Karpas-422 (cell line): ENCODE measurements at places on chromosomes 2 and 18.
A peak's percentile ranks its signal among the peaks of the same experiment; 100 is the strongest.

DNA sequence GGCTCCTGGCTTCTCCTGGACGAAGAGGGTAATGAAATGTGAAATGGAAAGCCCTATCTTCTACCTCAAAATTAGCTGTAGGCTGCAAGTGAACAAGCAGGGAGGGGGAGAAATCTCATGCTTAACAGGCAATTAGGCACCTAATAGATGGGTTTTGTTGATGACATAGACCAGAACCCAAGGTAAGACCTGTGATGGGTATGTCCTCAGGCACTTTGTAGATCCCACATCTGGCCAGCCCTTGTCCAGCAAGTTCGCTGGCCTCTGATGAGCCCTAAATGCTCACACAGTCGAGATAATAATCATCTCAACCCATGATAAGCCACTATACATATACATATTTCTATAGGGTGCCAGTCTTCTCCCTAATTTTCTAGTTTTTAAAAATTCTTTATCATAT lies 82.6 kb downstream of the MARCO start:
- DNase-seq, result no peak

GRCh38 chr2:231161252-231161839 lies 36.5 kb upstream of the HTR2B start:
- DNase-seq, result no peak

DNA sequence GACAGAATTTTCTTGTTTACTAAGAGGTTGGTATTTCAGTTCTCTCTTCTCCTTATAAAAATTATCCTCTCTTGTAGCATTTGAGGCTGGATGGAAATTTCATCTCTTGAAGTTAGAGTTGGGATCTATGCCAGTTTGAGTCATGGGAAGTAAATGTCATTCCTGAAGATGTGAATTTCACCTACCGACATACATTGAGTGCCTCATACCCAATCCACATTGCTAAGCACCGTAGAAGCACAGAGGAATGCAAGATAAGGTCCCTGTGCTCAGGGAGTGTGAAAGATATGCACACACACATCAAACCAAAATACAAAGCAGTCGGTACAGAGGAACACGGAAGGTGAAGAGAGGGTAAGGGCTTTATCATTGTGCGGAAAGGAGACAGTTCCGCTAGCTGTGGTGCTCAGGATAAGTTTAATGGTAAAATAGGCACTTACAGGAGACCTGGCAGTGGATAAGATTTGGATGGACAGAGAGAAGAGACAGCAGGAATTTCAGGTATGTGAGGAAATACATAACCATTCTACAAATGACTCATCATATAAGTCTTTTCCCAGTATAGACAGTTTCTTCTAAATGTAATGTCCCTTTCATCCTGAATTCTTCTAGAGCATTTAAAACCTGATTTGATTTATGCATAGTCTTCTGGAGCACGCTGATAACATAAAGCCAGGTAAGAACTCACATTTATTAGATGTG lies 205.3 kb upstream of the ST6GAL2 start:
- no peak for DNase-seq

DNA sequence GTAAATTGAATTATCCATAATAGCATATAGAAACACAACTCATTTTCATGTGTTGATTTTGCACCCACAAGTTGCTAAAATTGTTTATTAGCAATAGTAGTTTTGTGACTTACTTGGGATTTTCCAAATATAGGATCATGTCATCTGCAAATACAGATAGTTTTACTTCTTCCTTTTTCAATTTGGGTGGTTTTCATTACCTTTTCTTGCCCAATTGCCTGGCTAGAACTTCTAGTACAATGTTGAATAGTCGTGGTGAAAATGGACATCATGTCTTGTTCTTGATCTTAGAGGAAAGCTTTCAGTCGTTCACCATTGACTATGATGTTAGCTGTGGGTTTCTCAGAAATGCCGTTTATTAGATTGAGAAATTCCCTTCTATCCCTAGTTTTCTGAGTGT lies 60.2 kb upstream of the TCF7L1 start:
- DNase-seq, result no peak

DNA sequence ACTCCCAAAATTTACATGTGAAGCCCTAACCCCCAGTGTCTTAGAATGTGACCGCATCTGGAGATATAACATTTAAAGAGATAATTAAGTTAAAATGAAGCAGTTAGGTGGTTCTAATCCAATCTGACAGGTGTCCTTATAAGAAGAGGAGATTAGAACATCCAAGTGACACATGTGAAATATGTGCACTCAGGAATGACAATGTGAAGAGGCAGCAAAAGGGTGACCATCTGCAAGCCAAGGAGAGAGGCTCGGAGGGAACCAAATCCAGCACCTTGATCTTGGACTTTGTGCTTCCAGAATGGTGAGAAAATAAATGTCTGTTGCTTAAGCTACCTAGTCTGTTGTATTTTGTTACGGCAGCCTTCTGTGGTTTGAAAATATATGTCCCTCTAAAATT lies 165.4 kb downstream of the FIGN start:
- no peak for DNase-seq

- no peak for DNase-seq
Measured at GRCh38 chr2:203774760-203775159, 68.3 kb downstream of the CD28 start.

GRCh38 chr2:25029183-25029554 lies 12.7 kb upstream of the EFR3B start:
- peak; percentile 25 for DNase-seq

- DNase-seq, result no peak
Measured at GRCh38 chr2:128360711-128361110, 42.0 kb upstream of the HS6ST1 start.

DNA sequence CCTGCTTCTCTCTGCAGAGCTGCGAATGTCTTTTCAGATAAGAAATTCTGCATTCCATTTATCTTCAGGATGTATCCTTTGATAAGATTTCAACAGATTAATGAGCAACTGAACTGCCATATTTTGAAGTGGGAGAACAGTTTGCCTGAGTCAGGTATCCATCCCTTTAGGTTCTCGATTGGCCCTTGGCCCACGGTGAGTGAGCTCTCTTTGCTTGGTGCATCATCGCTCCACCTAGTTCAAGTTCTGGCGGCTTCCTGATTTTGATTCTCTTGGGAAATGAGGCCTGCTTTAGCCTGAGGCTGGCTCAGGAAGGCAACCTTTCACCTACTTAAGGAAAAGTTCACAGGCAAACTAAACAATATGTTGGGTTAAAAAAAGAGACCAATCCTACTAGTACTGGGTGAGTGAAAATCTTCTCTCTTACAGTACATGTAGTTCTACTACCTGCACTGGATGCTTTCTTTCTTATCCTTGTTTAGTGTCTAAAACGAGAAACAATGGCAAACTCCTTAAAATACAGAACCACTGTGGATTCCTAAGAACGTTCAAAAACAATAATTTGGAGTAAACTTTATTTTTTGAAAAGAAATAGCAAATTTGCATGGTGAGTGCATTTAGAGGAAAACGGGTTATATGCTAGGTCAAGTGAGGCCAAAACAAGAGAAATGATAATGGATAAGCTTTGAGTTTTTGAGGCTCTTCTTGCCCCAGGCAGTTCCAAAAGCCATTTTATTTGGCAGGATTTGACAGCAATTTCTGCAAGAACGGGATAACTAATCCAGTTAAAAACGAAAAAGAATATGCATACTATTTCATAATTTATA lies 837 bp upstream of the ACSL3 start:
- peak; percentile 41 for DNase-seq

DNA sequence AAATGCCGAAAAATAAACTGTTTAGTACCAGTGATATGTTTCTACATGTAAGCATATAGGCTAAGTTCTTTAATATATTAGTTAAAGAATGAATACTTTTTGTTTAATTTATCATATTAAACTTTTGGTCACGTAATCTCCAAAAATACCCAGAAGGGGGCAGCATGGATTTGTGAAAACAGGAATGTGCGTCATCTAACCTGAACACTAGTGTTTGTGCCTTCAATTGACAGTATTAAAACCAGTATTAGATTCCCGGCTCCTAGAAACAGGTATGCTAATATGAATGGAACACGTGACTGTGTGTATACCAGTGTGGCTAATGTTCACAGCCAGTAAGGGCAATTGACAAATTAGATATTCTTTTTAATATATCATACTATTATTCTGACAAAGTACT lies 51.8 kb downstream of the WDR7 start:
- peak; percentile 79 for DNase-seq

- no peak for DNase-seq
Measured at GRCh38 chr2:151275291-151275690, 13.6 kb upstream of the RBM43 start.

DNA sequence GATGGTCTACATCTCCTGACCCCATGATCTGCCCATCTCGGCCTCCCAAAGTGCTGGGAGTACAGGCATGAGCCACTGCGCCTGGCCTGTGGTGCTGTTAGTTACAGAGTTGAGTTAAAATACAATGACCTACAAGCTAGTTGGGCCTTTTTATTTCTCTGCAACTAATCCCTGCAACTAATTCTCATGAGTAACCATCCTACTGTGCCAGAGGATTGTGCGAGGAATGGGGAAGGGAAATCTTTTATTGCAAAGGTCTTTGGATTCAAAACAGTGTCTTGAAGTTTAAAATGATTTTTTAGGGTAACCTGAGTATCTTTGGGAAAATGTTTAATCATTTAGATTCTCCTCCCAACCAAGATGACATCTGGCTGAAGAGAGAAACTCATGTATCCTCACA lies 88.8 kb upstream of the RMDN2 start:
- no peak for DNase-seq

DNA sequence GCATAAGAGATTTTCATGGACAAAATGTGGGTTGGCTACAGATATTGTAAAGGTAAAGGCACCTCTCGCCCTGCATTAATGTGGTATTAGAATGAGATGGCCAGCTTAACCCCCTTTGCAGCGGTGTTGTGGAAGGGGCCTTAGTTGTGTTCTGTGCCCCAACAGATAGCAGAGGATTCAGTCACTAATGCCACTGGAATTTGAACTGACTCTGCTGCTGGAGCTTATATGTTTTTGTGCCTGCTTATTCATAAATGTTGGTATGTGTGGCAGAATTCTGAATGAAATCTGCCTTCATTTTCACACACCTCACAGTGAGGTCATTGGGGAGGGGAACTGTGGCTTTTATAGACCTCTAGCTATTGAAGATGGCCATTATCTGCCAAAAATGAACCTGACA lies 90.7 kb upstream of the ITGA6 start:
- no peak for DNase-seq

DNA sequence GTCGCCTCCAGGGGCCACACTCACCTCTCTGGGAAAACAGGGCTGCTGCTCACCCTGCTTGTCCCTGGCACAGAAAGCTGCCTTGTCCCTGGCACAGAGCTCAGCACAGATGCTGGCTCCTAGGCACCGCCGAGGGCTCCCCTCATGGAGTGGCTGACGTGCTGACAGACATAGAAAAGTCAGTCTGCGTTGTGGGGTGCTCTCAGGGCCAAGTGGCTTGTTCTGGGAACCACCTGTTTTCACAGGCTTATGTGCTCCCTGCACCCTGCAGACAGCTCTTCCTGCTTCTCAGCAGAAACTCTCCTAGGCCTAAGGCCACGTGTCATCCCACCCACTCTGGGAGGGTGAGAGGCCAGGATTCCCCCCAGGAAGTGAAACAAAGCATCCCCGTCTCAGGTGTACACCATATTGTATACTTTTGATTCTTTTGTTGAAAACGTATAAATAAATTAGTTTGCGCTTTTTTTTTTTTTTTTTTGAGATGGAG lies 84.7 kb upstream of the TMEM200C start:
- DNase-seq, result no peak

GRCh38 chr2:223247136-223247535 lies 195.1 kb downstream of the KCNE4 start:
- peak; percentile 67 for DNase-seq

- no peak for DNase-seq
Measured at GRCh38 chr2:157501026-157501425, 57.1 kb upstream of the CYTIP start.

DNA sequence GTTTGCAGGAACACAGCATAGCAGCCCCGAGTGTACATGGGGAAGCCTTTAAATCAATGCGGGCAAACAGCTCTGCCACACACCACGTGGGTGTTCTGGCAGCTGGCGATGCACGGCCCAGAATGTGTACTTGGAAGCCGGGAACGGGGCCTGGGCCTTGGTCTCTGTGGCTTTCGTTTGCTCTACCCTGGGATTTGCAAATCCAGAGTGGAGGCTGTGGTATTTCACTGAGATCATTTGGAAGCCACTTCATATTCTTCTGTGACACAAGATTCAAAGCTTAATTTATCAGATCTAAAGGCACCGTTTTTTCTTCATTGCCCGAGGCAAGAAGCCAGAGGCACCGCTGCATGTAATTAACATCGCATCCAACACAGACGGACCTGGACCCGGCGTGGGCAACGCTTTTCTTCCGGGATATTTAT lies 246.3 kb upstream of the MYT1L start:
- DNase-seq, result no peak

DNA sequence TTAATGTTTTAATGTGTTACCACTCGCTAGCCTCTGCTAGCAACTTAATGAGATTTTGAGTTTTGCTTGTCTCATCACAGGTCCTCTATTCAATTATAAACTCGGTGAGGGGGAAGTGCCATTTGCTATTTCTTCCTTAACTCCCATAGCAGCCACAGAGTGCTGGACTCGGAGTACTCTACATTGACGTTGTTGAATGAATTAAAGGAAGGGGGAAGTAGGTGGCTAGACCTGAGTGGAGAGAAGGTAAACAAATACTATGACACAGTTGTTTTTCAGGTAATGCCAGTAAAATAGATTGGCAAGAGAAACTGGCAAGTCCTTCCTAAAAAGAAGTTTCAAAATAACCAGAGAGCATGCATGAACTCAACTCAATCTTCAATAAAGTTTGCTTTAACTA lies 339.3 kb downstream of the HRH4 start:
- no peak for DNase-seq

DNA sequence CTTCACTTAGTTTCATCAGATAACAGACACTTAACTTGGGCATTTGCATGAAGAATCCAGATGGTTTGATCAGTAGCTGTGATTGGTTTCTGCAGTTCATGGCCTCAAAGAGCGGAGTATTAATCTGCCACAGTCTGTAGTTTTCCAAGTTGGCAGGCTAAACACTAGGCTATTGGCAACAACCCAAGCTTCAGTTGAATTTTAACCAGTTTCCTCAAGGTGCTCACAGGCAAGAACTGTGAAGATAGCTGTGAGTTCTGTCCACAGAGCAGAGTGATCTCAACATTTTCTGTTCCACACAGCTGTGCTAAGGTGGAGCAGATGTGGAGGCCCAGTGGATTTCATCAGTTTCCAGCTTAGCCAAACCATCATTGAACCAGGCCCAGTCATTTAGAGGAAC lies 469.5 kb upstream of the LINC00305 start:
- DNase-seq, result no peak

DNA sequence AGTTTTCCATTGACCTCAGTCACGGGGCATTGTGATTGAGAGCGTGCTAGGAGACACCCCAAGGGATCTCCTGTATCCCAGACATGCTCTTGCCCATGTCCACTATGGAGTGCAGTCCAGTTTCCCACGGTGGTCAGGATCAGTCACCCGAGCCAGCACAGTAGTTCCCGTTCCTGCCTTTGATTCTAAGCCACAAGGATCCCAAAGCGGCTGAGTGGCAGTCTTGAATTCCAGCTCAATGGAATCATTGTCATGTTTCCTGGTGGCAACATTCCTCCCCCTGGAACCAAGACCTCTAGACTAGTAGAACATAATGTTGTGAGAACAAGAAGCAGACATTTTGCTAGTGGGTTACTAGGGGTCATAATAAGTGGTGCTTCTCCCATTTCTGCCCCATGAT lies 154.3 kb downstream of the SEPTIN10 start:
- DNase-seq, result no peak
